ENCODE measurements at places on chromosomes 1 and 21.

DNA sequence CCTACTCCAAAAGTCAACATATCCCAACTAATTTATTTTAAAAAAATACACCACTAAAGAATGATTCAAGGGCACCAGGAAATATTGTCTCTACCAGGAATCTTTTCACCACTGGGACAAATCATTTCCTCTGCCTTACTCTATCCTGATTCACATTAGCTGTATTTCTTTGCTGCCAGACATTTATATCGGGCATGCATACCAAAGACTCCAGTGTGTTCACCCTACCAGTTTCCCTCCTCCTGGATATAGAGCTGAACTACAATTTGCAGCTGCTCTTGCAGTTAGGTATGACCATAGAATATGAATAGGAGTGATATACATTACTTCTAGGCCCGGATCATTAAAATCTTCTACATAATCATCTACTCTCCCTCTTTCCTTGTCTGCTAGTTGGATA lies 7.6 kb downstream of the KCNJ6 start:
- no peak for DNase-seq

- DNase-seq: peak; percentile 90
Observed at GRCh38 chr21:46551636-46552241, 53.1 kb downstream of the S100B start.

- DNase-seq: no peak
Observed at GRCh38 chr1:169001353-169001752, 105.1 kb upstream of the ATP1B1 start.

DNA sequence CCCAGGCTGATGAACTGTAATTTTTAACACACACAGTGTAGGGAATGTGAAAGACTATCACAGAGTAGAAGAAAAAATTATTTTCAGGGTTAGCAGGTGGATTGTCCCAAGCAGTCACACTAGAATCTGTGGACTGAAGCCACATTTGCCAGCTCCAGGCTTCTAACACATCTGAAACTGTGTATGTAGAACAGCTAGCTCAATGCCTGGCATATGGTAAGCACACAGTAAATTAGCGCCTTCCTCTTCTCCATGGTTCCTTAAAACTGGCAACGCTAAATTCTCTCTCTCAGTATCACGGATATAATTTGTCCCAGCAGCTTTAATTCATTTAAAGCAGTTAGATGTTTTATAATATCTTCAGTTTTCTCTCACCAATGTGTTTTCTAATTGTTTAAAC lies 2.4 kb upstream of the NUDT17 start:
- DNase-seq: no peak

- peak; percentile 97 for DNase-seq
Observed at GRCh38 chr1:32247983-32248889, 1.2 kb downstream of the FAM167B start.

DNA sequence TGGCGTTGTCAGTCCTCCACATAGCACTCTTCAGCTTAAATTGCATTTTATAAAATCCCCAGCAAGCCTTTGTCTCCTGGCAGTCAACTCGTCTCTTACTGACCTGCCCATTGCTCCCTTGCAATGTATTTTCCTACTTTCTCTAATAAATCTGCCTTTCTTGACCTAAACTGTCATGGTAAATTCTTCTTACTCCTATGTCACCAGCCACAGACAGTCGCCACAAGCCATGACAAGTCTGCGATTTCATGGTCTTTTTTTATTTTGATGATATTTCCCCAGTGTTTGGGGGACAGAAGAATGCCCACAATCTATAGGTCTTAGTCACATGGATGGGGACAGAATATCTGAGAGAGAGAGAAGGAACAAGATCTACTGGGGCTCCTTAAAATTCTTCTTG lies 8.4 kb downstream of the IFNAR2 start:
- no peak for DNase-seq

DNA sequence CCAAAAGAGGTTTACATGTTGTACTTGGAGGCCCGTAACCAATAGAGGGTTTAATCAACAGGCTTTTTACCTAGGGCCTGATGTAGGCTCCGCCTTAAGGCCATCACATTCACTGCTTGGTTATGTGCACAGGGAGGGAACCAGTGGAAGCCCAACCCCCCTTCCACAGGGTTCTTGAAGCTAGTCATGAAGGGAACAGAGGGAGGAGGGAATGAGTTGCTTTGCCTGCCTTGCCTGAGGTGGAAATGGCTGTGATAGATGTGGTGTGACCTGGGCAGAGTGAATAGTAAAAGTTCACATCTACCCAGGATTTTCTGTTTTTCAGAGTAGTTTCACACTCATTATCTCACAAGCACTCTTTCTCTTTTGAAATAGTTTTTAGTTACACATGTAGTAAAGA lies 215.1 kb downstream of the ST6GALNAC3 start:
- no peak for DNase-seq

DNA sequence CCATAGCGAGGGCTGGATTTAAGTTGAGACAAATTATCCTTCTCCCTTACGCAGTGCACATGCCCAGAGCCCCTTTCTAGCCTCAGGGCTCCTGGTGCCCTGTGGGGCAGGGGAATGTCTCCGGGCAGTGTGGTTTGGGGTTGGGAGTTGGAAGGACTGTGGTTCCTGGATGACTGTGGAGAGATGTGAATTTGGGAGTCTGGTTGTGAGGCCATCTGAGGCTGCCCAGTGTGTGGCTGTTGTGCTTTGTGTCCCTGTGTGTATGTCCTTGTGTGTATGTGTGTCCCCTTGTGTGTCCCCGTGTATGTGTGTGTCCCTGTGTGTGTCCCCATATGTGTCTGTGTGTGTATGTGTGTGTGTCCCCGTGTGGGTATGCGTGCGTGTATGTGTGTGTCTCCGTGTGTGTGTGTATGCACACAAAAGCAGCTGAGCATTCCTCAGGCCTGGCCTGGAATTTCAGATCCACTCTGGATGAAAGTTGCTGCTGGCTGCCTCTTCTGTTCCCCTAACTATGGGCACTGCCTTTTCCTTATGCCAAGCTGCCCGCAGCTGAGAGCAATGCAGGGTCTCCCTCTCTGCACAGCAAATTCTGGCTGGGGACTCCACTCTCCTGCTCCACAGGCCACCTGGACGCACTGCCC lies 65.4 kb downstream of the UBIAD1 start:
- DNase-seq: no peak

DNA sequence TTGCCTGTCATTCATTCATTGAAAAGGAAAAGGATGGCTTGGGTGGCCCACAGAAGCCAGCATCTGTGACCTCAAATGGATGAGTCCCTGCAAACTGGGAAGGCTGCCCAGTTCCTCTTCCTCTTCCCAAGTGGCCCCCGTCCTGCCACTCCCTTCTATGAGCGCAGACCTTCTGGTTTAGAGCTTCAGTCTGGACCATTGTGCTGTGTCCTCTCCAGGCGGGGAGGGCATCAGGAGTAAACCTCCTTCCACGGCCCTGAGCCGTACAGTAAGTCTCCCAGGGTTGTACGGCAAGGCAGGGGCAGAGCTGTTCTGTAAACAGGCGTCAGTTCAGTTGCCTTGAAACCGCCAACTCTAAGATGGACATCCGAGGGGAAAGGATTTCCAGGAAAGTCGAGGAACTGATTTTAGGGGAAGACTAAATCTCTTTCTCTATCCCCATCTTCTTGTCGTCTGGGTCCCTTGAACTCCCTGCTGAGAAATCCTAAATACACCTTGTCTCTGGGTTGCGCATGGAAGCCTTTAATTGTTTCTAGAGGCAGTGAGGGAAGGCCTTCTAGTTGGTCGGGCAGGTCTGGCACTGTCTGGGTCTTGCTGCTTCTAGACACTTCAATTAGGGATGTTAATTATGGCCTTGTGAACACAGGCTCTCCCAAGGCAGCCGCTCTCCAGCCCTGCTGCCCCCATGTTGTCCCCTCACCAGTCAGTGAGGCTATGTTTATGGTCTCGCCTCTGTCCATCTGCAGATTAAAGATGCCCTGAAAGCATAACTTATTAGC lies 22.1 kb downstream of the SOX13 start:
- DNase-seq: no peak

DNA sequence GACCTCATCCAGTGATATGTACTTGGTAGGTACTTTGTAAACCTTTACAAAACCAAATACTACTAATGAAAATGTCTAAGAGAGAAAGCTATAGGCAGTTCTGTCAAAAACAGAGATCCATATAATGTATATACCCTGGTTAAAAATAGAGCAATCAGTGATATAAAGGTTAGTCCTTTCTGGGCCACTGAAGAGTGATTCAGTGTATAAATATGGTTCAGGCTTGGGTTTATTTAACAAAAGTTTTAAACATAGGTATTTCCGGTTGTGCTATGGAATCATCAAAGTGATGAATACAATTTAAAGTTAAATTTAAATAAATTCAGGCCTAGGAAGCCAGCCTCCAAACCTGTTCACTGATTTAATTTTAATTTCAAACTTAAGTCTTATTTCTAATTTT lies 108.4 kb upstream of the DMRTA2 start:
- no peak for DNase-seq

DNA sequence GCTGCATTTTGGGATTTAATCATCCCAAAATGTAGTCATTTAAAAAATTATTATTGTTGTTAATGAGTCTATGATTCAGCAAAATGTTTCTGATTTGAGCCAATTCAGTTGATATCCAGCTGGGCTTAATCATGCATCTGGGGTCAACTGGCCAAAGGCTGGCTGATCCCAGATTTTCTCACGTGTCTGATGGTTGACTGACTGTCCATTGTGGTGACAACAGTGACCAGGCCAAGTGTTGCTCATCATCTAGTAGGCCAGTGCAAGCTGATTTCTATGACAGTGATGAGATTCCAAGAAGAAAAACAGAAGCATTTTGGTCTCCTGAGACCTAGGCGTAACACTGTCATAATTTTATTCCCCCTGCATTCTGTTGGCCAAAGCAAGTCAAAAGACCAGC lies 80.1 kb upstream of the ZC3H11B start:
- DNase-seq: no peak

- DNase-seq: no peak
Observed at GRCh38 chr1:43976045-43976444, 1.3 kb downstream of the ATP6V0B start.

DNA sequence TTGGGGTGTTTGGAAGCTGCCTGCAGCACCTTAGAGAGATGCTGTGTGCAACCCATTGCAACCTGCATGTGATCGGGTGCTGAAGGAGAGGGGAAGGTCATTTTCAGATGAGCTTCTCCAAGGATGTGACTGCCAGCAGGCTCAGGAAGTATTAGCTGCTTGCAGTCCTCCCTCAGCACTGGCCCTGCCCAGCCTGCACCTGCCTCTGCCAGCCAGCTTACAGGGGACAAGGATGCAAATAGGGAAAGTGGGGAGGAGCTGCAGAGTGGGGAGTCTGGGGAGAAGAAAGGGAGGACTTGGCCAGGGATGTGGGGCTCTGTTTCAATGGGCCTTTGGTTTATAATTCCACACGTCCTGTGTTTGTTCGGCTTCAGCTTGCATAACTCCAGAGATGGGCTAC lies 254.5 kb downstream of the RRAGC start:
- DNase-seq: no peak

GRCh38 chr1:86699186-86699585 lies 5.2 kb upstream of the SH3GLB1 start:
- DNase-seq: no peak

- DNase-seq: no peak
Observed at GRCh38 chr1:36125129-36125991, at the start of gene COL8A2. TSS of gene COL8A2 (minus strand) at chr1:36125222. CDS start at chr1:36100242, 24,980 bp downstream.

DNA sequence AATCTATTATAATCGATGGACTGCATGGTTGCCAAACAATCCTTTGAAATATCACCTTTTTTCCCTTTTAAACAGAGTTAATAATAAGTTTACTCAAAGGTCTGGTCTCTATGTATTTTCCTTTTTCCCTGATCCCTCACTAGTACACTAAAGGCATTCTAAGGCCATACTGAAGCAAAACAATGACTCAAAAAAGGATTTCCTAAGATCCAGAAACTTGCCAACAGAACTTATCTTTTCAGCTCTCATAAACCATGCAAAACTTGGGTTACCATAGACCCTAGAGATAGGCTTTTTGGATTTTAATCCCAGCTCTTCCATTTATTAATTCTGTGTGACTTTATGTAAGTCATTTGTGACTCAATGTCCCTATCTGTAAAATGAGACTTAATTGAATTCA lies 77.1 kb downstream of the IFI44 start:
- no peak for DNase-seq

- DNase-seq: no peak
Observed at GRCh38 chr1:54385727-54386022, 20.5 kb downstream of the SSBP3 start.

DNA sequence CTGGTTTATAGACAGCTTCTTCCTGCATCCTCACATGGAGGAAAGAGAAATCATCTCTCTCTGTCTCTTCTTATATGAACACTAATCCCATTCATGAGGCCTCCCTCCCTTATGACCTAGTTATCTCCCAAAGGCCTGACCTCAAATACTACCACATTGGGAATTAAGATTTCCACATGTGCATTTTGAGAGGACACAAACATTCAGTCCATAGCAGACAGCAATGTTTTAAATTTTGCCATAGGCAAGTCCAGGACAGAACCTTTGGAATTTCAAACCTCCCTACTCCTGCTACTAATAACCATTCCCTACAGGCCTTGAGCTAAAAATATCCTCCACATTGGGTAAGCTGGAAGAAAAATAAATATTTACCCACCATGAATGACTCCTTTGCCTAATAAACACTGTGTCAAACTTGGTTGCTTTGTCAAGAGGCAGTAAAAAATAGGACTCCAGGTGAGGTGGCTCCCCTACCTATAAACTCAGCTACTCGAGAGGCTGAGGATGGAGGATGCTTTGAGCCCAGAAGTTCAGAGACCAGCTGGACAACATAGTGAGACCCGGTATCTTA lies 113.7 kb downstream of the ZNF281 start:
- DNase-seq: no peak

DNA sequence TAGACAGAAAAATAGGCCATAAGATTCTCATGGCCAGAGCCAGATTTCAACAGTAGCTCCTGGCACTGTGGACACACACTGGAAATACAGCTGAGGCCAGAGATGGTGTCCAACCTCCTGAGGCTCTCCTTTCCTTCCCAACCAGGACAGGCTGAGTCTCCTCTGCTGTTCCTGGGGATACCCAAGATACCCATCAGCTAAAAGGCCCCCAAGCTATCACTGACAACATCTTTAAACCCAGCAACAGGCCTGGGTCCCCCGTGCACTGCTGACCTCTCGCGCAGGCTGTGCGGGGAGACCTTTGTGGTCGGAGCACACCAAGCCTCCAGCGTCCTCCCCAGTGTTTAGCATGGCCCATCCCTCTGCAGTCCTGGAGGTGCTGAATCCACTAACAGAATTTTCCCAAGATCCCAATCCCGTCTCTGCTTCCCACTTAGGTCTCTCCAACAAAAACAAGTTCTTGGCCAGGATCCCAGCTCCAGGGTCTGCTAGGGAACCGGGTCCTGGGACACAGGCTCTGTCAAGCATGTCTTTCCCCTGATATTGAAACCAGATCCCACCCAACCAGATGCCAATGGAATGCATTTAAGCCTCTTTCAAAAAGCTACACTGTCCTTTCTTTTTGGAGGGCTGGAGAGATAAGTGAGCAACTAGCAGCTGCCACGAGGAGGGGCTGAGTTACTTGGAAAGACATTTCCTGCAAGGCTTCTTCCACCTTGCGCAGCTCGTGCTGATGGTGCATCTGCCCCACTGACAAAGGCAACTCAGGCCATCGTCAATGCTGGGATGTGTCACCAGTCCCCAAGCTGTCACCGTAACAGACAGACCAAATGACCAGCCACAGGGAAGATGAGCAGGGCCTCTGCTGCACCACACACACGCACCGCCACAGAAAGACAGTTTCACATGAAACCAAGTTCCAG lies 73.2 kb downstream of the BCAR3 start:
- DNase-seq: no peak

GRCh38 chr1:111436726-111437125 lies 9.2 kb upstream of the OVGP1 start:
- no peak for DNase-seq
